ENCODE measurements at places on chromosomes 11 and 22.
A peak's percentile ranks its signal among the peaks of the same experiment; 100 is the strongest.

DNA sequence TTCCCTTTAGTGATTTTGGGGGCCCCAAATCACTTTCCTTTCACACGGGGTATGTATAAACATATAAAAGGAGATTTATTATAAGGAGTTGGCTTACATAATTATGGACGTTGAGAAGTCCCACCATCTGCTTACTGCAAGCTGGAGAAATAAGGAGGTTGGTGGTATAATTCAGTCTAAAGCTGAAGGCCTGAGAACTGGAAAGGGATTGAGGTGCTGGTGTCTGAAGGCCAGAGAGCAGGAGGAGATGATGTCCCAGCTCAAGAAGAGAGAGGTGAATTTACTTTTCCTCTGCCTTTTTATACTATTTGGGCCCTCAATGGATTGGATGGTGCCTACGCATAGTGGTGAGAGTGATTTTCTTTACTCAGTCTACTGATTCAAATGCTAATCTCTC lies 1.3 kb upstream of the ZNF202 start:
- no peak for DNase-seq

- DNase-seq, result no peak
Measured at GRCh38 chr22:49865156-49865555, 11.5 kb downstream of the ZBED4 start.

DNA sequence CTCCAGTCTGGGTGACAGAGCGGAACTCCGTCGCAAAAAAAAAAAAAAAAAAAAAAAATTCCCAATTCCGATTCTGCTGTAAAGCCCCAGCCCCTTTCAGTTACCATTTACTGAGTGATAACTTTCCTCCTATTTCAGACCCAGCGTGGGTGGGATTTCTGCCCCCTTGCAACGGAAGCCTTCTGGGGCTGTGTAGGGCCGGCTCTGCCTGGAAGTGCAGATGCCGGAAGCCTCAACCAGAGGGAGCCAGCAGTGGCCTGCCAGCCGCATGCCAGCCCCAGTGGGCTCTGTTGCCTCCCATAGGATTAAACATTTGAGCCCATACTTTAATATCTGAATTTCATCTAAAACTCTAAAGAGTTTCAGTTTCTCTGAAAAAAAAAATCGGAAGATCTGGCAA lies 60.0 kb upstream of the NUP50 start:
- DNase-seq, result no peak

GRCh38 chr22:39446239-39446721 lies 10.5 kb upstream of the MGAT3 start:
- peak; percentile 64 for DNase-seq

GRCh38 chr11:57643802-57644201 lies 5.9 kb downstream of the YPEL4 start:
- no peak for DNase-seq

DNA sequence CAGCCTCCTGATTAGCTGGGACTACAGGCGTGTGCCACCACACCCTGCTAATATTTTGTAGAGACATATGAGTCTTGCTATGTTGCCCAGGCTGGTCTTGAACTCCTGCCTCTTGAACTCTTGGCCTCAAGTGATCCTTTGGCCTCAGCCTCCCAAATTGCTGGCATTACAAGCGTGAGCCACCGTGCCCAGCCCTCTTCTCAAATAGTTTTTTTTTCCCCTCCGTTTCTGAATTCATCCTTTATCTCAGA lies 11.8 kb downstream of the TBX1 start:
- no peak for DNase-seq

DNA sequence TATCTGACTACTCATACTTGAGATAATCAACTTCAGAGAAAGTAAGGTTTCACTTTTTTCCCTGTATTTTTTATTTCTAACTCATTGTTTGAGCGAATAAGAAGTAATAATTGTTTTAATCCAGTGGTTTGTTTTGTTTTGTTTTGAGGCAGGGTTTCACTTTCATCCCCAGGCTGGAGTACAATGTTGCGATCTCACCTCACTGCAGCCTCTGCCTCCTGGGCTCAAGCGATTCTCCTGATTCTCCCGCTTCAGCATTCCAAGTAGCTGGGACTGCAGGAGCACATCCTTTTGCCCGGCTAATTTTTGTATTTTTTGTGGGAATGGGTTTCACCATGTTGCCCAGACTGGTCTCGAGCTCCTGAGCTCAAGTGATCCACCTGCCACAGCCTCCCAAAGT lies 8.6 kb downstream of the GTF2H1 start:
- no peak for DNase-seq

- DNase-seq, result no peak
Measured at GRCh38 chr11:95908826-95909225, 15.1 kb downstream of the MTMR2 start.

DNA sequence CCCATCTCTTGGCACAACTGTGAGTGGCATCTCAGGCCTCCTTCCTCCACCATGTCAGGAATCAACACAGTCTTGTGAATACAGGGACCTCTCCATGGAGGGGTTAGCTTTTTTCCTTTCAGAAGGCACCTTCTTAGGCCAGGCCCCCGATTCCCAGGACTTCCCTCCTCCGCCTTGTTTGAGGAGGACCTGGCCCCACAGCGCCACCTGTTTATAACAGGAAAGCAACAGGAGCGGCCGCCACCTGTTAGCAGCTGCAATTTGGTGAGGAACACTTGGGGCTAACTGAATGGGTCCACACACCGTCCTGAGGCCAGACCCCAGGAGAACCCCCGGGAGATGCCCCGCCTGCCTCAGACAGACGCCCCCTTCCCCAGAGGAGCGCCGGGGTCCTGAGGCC lies 3.8 kb upstream of the PKP3 start:
- DNase-seq, result peak; percentile 65

GRCh38 chr11:82811369-82811768 lies 77.7 kb upstream of the FAM181B start:
- no peak for DNase-seq

GRCh38 chr11:38315151-38315550 lies 1717.1 kb upstream of the RAG2 start:
- no peak for DNase-seq

GRCh38 chr11:123742031-123742723 lies 717 bp upstream of the ZNF202 start:
- no peak for DNase-seq

DNA sequence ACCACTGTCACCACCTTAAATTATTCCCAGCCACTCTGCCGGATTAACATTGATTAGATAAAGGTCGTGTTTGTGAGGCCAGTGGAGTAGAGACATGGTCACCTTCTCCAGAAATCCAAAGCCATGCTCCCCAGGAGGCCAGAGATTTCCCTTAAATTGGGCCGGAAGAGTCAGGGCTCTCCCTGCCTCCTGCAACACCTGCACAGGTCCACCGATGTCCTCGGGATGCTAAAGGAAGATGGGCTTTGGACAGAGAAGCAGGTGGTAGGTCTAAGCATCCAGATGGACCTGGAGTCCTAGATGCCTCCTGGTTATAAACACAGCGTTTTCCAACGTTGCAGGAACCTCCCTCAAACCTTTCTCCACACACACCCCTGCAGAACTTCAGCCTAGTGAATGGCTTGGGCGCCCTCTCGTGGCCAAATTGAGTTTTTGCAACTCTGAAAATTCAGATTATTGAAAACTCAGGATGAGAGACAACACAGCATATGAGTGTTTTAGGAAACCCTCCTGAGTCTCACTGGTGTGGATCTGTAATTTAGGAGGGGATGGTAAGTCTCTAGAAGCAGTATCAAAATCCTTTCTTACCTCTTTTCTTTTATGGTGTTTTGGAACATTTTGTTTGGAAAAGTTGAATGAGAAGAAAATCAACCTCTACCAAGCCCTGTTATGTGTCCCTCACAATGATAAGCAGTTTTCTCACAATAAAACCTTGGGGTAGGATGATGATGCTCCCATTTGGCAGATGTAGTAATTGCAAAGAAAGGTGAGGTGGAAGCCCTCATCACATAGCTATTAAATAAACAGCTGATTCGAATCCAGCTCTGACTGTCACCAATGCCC lies 109.6 kb downstream of the RRAS2 start:
- DNase-seq, result peak; percentile 71

- DNase-seq, result no peak
Measured at GRCh38 chr11:130945896-130946295, 29.6 kb upstream of the SNX19 start.

GRCh38 chr11:72743321-72744221 lies 8.6 kb downstream of the ARAP1 start:
- DNase-seq, result no peak

DNA sequence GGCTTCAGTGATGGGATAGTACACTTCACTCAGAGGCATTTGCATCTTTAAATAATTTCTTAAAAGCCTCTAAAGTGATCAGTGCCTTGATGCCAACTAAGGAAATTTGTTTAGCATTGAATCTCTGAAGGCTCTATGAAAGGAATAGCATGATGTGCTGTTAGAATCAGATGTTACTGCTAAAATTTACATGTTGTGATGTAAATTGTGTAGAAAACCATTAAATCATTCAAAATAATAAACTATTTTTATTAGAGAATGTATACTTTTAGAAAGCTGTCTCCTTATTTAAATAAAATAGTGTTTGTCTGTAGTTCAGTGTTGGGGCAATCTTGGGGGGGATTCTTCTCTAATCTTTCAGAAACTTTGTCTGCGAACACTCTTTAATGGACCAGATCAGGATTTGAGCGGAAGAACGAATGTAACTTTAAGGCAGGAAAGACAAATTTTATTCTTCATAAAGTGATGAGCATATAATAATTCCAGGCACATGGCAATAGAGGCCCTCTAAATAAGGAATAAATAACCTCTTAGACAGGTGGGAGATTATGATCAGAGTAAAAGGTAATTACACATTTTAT lies 4.6 kb downstream of the MALAT1 start:
- DNase-seq, result no peak

DNA sequence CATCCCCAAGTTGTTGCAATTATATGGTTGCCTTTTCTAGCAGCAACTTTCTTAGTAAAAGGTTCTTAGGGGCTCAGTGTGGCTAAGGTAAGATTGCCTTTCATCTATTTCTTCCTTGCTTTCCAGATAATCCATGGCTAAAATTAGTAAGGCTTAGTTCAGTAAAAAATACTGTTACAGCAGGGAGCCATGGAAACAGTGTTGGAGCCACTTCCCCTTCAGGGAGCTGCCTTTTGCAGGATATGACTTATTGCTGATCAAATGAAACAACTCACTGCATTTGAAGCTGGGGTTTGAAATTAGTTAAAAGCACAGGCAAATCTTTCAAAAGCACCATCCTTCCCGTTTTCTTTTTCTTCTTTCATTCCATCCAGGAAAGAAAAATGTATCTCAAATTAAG lies 184.3 kb downstream of the C11orf87 start:
- DNase-seq, result no peak

DNA sequence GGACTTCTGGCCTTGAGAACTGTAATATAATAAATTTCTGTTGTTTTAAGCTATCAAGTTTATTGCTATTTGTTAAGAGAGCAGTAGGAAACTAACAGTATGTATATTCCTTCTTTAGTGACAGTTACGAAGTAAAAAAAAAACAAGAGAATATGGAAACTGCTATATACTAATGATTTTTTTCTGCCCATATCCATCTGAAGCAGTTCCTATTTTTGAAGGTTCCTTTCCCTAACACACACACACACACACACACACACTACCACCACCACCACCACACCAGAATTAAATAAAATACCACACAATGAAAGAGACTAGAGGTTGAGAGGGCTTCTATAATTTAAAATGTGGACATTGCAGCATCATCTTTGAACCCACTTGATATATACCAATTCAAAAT lies 44.4 kb upstream of the CARD18 start:
- no peak for DNase-seq

- no peak for DNase-seq
Measured at GRCh38 chr11:62273284-62273683, 3.3 kb downstream of the SCGB2A2 start.

DNA sequence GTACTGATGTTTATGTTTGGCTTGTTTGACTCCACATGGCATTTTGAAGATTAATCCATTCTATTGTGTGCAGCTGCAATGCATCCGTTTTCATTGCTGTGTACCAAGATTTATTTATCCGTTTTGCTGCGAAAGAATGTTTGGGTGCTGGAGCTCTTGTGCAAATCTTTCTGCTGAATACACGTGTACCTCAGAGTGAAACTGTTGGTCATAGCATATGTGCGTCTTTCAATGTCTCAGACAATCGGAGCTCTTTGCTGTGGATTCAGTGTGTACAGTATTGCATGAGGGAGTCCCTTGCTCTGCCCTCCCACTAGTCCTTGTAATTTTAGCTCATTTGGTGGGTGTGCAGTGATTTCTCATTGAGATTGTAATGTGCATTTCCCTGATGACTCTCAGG lies 545.4 kb downstream of the TBC1D22A start:
- DNase-seq, result no peak

GRCh38 chr22:37021710-37022482 lies 2.4 kb downstream of the MPST start:
- peak; percentile 59 for DNase-seq

DNA sequence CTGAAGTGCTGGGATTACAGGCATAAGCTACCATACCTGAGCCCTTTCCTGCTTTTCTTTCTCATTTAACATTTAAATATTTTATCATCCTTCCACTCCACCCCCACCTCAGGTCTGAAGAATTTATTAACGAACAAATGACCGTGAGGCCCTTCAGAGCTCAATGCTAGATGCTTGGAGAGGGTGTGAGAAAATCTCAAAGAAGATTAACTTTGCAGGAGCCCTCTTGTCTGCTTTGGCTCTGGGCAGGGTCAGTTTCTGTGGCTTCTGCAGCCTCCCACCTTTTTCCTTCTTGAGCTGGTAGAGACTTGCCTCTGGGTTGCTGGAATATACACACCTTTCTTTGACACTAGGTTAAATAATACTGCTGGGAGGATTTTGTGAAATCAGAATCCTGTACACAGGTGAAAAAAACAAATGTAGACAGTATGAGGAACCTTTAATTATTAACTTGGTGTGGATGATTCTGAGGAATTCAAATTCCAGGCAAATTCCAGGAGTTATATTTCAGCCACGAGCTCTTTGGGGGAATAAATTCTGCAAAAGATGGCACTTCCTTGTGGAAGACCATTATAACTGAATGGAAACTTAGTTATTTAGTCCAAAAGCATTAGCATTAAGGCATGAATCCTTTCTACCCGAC lies 3.4 kb upstream of the ZBTB44 start:
- DNase-seq, result no peak

- no peak for DNase-seq
Measured at GRCh38 chr11:13376838-13377237, 86.2 kb downstream of the BTBD10 start.

GRCh38 chr11:61680622-61681221 lies 531 bp downstream of the DAGLA start:
- no peak for DNase-seq

GRCh38 chr11:24779791-24780190 lies 282.9 kb downstream of the LUZP2 start:
- DNase-seq, result no peak

Data from small intestine (tissue), 16 donors.